ENCODE measurements at places on chromosomes 3 and 15.

GRCh38 chr3:15649858-15650257 lies 48.3 kb downstream of the BTD start:
- no peak for DNase-seq

DNA sequence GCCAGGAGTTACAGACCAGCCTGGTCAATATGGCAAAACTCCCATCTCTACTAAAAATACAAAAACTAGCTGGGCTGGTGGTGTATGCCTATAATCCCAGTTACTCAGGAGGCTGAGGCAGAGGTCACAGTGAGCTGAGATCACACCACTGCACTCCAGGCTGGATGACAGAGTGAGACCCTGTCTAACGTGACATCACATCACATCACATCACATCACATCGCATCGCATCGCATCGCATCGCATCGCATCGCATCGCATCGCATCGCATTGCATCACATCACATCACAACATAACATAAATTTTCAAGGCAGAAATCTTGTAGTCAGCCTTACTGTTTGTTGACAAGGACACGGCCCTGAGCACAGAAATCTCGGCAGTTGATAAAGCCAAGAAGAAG lies 44.4 kb downstream of the RBM6 start:
- DNase-seq, result no peak

DNA sequence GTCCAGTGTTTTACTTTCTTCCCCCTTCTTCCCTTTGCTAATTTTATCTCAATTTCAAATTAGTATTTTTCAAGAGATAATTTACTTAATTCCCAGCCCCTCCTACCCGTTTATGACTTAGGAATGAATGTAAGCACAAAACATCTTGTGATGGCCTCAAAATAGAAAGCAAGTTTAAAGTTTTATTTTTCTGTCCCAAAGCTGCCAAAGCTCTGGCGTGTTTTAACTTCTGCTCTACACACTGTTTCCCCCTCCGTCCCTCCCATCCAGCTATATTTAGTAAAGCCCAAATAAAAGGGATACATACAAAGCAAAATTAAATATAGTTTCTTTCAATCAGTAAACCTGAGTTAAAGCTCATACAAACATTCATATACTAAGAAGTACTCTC lies 59.9 kb downstream of the IGF2BP2 start:
- DNase-seq, result no peak

DNA sequence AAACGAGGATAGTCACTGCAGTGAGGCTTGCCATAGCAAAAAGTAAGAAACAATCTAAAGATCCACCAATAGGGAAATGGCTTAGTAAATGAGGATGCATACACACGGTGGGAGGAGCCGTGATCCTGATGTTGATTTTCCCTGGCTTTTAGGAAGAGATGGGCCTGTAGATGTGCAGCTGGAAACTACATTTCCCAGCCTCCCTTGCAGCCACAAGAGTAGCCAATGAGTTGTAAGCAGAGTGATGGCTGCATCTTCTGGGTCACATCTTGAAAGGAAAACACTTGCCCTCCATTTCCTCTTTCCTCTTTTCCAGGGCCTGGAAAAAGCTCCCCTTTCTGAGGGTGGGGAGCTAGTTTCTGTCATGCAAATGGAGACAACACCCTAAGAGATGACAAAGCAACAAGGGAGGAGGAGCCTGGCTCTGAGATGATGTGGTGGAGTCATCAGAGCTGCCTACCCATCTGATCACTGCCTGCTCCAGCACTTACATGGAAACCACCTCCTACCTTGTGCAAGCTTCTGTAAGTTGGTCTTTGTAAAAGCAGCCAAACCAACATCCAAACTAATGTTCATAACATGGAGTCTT lies 139.1 kb downstream of the TLE3 start:
- DNase-seq, result no peak

DNA sequence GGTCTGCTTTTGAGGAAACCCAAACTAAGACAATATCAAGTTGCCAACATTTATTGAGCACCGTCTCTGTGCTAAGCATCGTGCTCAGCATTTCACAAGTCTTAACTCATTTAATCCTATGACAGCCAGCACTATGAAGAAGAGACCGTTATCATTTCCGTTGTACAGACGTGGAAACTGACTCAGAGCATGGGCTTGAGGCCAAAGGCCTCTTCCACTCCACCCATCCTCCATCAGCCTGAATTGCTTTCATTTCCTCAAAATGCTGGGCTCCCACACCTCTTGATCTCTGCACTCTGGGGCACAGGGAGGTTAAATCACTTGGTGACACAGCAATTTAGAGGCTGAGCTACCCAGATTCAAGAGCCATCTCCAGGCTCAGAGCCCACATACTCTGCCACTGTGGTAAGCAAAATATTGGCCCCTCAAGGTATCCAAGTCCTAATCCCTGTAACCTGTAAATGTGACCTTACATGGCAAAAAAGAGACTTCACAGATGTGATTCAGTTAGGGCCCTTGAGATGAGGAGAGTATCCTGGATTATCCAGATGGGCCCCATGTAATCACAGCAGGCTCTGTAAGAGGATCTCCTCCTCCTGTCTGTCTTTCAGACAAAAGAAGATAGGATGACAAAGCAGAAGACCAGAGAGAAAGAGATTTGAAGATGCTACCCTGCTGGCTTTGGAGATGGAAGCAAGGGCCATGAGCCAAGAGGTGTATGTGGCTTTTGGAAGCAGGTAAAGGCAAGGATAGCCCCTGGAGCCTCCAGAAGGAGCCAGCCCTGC lies 24.3 kb upstream of the FLNB start:
- peak; percentile 77 for DNase-seq

- DNase-seq, result no peak
Observed at GRCh38 chr15:94360251-94360685, 128.9 kb downstream of the MCTP2 start.

DNA sequence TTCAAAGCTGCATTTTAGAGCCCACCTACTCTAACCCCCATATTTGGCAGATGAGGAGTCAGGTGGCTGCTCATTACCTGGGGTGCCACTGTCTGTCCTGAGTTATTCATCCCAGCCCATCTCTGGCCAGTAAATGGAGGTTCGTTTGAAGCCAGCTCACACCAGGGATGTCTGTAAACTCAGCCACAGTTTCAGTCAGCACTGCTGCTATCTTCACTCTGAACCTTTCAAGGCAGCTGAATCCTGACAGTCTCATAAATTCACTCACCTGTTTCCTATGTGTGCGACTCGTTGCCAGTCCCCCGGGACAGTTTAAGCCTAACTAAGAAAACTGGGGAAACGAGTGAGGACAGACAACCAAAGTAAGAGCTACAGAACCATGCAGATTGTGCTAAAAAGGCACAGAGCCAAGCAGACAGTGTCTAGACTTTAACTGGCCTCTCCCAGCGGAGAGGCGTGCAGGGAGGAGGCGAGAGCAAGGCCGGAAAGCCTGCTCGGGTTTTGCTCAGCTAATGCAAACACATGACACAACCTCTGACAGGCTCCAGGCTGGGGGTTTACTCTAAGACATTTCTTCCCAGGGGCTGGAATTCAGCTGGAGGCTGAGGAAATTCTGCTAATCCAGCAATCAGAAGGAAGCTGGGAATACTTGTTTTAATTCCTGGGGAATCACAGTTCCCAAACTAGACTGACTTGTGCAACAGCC lies 12.0 kb downstream of the FSTL1 start:
- no peak for DNase-seq

GRCh38 chr3:172709774-172710663 lies 848 bp downstream of the NCEH1 start:
- no peak for DNase-seq

- no peak for DNase-seq
Observed at GRCh38 chr15:72389231-72389630, 8.9 kb upstream of the TMEM202 start.

All from fibroblast of the conjunctiva (primary cell).